ENCODE measurements at places on chromosomes 6 and 20.

DNA sequence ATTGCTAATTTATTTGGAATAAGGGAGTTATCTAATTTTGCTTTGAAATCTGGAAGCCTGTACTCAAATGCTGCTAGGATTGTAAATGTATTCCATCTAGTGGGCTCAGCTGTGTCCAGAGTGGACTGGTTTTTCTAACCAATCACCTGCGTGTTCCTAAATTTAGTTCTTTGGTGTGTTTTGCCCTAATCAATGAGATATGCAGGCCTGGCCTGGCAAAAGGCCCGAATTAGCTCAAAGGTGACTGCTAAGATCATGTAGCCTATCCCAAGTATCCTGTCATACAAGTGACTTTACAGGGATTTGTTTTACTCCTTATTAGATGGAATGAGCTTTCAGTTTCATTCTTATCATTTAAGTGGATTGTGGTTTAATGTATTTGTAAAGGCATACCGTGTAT is 51.3 kb upstream of the ARMC2 start:
- no peak for DNase-seq

DNA sequence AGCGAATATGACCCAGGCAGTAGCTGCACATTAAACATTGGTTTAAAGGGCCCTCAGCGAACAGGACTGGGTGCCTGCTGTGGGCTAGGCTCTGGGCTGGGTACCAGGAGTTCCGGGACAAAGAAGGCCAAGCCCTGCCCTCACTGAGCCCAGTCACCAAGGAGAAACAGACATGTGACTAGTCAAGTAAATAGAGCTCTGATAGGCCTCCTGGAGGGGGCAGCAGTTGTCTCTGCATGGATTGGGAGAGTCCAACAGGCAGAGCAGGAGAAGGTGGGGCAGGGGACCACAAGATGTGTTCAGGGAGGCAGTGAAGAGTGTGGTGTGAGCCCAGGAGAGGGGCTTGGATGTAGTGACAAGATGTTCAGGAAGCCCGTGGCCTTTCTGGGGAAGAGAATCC is 3.1 kb downstream of the HM13 start:
- peak; percentile 75 for DNase-seq

DNA sequence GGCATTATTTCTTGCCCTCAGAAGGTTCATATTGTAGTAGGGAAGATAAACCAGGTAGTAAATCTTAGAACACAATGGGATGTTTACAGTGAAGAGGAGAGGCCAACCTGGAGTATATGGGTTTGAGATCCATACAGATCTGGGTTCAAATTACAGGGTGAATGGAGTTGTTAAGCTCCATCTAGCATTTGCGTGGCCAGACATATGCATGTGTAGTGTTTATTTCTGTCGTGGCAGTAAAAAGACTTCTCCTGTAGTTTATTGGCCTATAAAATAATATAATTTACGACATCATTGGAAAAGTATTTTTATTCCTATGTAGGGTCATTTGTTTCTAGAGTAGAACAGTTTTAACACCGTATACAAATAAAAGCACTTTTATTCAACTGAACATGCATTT is 25.2 kb upstream of the TULP4 start:
- no peak for DNase-seq

DNA sequence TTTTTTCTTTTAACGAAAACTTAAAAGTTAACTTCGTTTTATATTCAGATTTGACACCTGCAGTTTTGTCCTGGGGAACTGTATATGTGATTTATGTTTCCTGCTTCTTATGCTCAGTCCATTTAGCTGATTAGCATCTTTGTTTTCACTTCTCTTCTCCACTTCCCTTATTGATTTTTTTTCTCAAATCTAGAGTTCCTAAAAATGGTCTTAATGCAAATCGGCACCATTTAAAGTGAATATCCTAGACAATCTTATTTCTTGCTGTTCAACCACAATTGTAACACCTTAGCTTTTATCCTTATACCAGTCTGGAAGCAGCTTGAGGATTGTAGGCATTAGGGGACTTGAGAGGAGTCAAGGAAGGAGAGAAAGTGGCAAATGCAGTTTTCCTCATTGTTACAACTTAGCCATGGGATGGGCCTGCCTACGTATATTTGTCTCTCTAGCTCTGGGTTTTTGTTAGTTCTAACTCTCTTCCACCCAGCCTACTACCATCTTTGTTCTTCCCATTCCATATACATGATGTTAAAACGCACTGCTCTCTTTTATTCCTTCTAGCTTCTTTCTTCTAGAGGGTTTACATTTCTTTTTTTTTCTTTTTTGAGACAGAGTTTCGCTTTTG is 8.5 kb downstream of the QRSL1 start:
- no peak for DNase-seq

GRCh38 chr6:154491567-154492470 is 18.7 kb downstream of the CNKSR3 start:
- DNase-seq: no peak

DNA sequence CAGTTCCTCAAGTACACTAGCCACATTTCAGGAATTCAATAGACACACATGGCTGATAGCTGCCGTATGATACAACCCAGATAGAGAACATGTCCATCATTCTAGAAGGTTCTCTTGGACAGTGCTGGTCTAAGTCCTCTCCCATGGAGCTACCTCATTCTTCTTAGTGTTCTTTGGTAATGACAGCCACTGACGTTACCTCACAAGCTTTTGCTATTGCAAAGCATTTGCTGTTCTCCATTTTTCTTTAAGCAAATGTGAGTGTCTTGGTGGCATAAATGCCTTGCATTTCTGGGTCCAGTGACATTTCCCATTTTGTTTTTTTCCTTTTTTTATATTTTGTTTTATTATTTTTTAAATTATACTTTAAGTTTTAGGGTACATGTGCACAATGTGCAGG is 8.3 kb upstream of the CEBPB start:
- no peak for DNase-seq

DNA sequence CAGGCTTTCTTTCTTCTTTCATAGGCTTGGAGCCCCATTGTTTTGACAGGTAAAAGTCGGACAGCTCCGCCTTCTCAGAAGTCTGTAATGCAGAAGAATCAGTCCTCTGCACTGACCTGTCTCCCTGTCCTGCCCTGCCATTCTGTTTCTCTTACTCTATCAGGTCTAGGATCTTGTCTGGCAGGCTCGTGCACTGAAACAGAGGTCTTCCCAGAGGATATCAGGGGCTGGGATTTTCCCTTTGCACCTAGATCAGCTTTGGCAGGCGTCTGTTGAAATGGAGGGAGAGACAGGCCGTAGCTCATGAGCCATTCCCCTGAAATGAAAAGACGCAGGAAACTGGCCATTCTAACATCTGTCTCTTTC is 25.0 kb downstream of the KIF3B start:
- no peak for DNase-seq

DNA sequence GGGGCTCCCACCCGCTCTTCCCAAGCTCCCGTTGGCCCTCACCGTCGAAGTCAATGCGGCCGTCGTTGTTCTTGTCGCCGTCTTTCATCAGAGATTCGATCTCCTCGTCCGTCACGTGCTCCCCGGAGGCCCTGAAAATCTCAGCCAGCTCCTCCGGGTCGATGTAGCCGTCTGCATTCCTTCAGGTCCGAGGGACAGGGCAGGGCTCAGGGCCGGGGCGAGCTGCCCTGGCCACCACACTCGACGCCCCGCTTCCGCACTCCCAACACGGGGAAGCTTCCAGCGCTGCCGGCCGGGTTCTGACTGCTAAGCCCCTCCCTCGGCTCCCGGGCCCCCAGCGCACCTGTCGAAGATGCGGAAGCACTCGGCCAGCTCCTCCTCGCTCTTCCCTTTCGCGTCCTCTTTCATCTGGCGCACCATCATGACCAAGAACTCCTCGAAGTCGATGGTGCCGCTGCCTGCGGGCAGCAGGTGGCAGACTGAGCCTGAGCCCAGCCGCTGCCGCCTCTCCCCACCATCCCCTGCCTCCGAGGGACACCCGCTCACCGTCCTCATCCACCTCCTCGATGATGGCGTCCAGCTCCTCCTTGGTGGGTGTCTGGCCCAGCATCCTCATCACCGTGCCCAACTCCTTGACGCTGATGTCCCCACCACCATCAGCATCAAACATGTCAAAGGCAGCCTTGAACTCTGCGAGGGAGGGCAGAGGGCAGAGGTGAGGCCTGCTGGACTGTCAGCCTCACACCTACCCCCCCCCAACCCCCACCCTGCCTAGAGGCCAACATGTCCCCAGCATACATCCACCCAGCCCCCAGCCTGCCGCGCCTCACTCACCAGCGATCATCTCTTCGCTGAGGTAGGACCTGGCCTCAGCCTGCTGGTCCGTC is 2.9 kb downstream of the TNNC2 start:
- DNase-seq: no peak

- DNase-seq: no peak
These were observed 3.8 kb upstream of the SIRPD start for GRCh38 chr20:1561350-1561749.

DNA sequence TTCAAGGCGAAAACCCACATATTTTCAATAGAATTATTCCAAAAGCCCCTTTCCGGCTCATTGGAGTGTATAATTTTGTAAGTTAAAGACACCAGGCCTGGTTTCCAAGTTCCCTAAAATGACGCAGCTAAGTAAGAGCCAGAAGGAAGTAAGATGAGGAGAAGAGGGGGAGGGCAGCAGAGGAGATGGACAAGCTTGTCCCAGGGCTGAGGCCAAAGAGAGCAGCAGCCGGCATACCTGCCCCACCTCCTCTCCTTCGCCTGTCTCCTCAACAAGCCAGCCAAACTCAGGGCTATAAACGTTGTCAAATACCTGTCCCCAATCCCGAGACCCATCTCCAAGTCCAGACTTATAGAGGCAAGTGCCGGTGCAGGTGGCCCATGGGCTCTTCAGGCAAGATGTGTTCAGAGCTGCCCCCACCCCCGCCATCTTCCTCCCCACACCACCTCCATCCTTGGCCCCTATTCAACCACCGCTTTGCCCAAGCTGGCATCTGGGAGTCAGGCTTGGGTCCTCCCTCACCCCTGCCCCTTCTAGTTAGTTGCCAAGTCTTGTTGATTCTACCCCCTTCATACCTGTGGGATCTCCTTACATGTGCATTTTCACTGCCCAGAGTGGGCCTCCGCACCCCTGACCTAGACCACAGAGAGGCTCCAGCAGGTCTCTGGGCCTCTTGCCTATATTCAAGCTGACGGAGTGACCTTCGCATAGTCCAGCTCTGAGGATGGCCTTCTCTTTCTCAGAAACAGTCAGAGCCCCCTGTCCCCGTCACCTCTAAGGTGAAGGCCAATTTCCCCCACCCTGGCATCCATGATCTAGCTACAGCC is 75.7 kb upstream of the SIRPA start:
- no peak for DNase-seq

GRCh38 chr6:37934276-37934675 is 114.7 kb downstream of the ZFAND3 start:
- DNase-seq: no peak

- DNase-seq: no peak
These were observed 92.4 kb upstream of the EYS start for GRCh38 chr6:65799389-65799788.

DNA sequence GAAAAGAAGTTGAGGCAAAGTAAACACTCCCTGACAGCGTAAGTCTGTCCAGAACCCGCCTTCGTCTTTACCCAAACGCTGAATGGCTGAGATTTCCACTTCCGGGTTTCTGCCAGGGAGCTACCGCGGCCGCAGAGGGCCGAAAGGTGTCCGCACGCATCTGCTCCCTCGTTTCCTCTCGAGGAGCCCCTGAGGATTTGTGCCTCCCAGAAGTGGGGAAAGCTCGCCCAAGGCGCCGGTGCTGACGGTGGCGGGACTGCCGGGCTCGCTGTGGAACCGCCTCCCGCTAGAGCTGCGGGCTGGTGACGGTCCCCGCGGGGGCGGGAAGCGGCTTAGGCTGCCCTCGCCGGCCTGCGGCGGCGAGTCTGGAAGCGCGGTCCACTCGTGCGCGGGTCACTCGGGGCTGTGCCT is 1760.2 kb upstream of the DEFB115 start:
- peak; percentile 89 for DNase-seq

- no peak for DNase-seq
These were observed 18.6 kb downstream of the ADGRF1 start for GRCh38 chr6:47023573-47023972.

DNA sequence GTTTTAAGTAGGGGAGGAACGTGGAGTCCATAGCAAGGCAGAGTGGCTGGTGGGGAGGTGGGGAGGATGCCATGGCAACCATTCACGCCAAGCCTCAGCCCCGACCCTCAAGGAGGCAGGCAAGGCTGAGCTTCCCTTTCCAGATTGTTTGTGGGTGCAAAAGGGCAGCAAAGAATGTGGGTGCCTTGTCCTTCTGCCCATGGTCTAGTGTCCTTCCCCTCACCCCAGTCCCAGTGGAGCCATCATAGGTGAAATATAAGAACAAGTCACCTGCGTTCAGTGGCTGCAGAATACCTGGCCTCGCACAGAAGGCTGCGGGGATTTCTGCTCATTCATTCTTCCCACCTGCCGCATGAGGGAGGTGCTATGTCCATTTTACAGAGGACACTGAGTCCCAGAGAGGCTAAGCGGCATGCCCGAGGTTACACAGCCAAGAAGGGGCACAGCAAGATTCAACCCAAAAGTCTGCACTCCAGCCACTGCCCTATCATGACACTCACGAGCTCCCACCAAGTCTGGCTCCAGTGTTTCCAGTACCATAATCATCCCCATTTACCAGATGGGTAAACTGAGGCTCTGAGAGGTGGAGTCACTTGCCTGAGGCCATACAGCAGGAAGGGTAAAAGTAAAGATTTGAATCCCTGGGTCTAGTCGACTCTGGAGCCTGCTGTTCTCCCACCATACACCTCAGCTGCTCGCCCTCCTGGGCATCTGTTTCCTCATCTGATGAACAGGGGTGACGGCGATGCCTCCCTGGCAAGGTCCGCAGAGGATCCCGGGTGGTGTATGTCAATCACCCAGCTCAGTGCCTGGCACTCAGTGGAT is 100.8 kb downstream of the CEBPB start:
- no peak for DNase-seq

- DNase-seq: no peak
These were observed 35.2 kb upstream of the HLA-G start for GRCh38 chr6:29792123-29793035.

- no peak for DNase-seq
These were observed 138.9 kb downstream of the TBX18 start for GRCh38 chr6:84625506-84625905.

DNA sequence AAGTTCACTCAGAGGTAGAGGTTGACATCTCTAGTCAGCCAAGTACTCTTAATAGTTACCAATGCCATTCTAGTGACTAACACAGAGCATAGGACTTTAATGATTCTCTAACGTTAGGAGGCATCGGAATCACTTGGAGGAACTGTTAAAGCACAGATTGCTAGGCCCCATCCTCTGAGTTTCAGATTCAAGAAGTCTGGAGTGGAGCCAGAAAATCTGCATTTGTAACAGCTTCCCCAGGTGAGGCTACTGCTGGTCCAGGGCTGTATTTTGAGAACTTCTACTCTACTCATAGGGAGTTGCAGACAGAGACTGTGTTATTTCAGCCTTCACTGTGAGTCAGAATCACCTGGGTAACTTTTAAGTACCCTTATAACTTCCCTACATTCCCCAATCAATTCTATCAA is 5.7 kb downstream of the LMBRD1 start:
- no peak for DNase-seq

Data from SW 1271 (cell line).